ENCODE measurements at places on chromosomes 7 and 10. TPM values are rescaled to one million over a fixed set of nuclear protein-coding genes. Genes with fewer than 3 reads are reported as not detected.

- no peak for DNase-seq
Measured at GRCh38 chr10:121041906-121042305, 190.7 kb downstream of the WDR11 start.

DNA sequence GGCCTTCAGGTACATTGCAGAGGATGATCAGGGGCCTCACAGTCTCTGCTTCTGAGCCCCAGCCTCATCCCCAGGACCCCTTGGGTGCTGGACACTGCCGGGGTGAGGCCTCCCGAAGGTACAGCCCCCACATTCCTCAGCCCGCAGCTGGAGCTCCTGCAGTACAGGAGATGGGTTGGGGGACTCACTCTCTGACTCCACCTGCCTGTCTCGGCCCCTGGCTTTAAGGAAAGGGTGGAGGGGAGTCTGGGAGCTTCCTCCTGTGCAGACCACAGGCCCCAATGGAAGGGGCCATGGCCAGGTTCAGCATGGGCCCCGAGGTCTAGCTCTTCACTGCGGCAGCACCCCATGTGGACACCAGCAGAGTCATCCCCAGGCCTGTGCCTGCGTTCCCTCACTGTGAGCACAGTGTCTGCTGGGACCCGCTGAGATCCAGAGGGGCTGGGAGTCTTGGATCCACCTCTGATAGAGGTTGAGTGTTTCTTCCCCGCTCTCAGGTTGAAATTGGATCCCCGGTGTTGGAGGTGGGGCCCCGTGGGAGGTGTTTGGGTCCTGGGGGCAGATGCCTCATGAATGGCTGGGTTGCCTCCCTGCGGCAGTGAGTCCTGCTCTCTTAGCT, 99.9 kb downstream of the PRKAG2 start:
- DNase-seq = no peak

GRCh38 chr10:123140164-123140982, 4.6 kb downstream of the HMX3 start:
- DNase-seq = no peak

DNA sequence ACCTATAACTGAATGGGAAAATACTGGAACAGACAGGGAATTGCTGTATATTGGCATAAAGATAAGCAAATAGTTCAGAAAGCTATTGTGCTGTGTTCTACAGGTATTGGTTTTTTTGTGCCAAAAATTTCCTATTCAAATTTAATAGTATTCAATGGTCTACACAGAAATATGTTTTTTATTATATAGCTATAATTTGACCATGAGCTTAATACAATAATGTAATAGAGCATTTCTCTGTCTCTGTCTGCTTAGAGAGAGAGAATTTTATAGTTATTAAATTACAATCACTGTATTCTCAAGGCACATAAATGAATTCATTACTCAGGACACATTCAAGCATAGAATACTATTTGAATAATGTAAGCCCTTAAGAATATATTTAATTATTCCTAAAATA, 62.3 kb upstream of the FZD8 start:
- DNase-seq = no peak

DNA sequence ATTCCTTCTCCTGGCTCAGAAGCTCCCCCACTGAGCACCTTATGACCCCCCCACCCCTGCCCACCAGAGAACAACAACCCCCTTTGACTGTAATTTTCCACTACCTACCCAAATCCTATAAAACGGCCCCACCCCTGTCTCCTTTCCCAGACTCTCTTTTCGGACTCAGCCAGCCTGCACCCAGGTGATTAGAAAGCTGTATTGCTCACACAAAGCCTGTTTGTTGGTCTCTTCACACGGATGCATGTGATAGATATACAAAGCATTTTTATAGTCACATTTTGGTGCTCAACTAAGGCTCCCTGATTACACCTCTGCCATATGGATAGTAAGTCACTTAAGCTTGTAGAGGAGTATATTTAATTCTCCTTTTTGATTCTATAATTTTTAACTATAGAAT, 985.8 kb downstream of the REEP3 start:
- DNase-seq = no peak

DNA sequence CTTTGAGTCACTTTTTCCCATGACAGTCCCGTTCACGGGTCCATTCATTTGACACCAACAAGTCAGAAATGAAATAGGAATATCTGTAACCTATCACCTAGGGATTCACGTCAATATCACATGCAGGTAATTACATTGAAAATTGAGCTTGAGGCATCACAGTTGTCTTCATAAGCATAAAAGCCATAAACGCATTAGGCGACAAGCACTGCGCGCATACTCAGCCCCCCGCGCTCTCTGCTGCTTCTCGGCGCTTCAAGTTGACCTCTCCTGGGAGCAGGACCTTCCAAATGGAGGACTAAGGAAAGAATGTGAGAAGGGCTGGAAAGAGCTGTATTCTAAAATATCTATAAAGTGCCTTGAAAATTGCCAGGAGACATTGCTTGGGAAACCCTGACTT, 130.5 kb upstream of the TNS3 start:
- no peak for DNase-seq

DNA sequence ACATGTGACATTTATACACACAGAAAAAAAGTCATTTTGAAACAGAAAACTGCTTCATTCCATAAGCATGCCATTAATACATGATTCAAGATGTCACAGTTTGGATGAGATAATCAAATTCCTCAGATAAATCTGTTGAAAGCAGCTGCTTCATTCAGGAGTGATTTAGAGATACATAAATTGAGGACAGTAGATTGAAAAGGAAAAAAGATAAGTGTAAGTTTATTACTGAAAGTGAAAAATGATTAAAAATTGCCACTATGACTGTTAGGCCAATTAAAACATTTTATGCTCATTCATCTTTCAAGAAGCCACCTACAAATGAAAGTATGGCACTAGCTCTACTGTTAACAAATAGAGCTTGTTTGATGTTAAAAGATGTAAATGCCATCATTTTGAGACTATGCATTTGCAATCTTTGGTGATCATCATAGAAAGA, 136.9 kb upstream of the CDK6 start:
- no peak for DNase-seq

DNA sequence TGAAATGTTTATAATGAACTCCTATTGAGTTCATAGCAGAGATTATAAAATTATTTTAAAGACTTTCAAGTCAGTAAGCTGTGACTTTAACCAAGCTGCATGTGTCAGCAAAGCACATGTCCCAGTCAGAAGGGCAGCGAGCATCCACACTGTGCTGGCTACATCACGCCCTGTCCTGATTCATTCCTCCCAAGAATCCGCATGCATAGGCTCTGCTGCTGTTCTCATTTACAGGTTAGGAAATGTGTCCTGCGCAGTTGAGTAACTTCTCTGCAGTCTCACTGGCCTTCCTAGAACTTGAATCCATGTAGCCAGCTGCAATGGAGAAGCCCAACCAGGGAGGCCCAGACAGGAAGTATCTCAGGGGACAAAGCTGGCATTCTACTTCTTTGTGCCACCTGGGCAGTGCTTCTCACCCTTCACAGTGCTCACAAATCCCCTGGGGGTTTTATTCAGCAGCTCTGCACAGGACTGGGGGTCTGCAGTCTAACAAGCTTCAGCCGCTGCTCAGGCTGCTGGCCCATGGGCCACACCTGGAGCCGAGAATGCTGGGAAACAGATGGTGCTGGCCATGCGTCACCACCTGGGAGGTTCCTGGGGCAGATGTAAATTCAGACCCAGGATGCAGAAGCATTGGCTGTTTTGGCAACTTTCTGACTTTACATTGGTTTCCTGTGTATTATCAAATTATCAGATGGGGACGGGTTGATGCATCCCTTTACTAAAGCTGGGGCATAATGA, 192.8 kb upstream of the GDF10 start:
- DNase-seq = no peak

- DNase-seq = no peak
Measured at GRCh38 chr10:56867236-56867635, 506.2 kb upstream of the ZWINT start.

DNA sequence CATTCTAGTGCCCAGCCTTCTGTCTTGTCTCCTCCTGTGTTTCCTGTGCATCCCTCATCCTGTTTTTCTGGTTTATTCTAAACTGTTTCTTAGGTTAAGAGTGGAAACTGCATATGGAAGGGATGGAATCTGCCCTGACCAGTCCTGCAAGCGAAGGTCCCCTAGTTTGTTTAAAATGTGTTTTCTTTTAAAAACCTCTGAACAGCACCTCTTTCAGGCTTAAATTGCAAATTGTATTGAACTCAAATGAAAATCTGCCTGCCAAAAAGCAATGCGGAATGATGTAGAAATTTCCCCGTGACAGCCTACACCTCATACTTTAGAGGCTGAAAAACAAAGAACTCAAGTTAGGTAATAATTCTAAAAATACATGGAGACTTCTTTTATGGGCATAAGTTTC, 222.8 kb upstream of the IMMP2L start:
- DNase-seq = no peak

- no peak for DNase-seq
Measured at GRCh38 chr10:131777921-131778320, 122.9 kb upstream of the PPP2R2D start.

DNA sequence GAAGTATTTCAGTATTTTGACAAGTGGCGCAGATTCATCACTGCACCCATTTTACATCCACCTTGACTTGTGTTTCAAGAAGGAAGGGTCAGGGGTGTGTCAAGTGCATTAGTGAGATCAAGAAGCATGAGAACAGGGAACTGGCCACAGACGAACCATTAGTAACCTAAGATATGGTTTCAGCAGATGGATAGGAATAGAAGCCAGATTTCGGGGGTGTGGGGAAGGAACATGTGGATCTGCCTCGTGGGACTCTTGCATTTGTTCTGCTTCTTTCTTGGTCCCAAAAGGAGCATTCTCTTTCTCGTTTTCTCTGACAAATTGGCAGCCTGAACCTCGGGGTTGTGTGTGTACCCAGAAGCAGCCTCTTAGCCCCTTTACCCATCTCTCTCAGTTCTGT, 9.6 kb downstream of the DENND2A start:
- no peak for DNase-seq

- DNase-seq = no peak
Measured at GRCh38 chr7:27204851-27205322, 5.0 kb upstream of the HOXA13 start.

DNA sequence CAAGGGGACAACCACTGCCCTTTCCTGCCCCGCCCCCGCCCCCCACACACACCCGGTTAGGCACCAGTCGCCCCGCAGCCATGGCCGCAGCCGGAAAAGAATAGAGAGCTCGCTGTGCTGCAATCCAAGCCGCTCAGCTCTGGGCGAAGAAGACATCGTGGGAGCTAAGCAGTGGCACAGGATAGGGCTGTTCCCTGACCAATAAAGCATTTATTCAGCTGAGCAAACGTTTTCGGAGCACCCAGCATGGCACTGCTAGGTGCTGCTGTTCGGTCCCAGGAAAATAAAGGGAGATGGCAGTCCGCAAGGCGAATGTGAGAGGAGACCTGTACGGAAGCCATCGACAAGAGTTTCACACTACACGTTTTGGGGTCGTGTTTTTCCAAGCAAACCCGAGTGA, 18.3 kb downstream of the SKIDA1 start:
- no peak for DNase-seq

DNA sequence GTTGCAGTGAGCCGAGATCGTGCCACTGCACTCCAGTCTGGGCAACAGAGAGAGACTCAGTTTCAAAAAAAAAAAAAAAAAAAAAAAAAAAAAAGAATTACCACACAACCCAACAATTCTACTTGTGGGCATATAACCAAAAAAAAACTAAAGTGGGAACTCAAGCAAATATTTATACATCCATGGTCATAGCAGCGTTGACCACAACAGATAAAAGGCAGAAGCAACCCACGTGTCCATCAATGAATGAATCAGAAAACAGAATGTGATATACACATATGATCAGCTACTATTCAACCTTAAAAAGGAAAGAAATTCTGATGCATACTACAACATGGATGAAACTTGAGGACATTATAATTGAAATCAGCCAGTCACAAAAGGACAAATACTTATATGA, 179.3 kb upstream of the NEBL start:
- no peak for DNase-seq

GRCh38 chr7:986766-987751, 4.1 kb downstream of the CYP2W1 start:
- DNase-seq = no peak

DNA sequence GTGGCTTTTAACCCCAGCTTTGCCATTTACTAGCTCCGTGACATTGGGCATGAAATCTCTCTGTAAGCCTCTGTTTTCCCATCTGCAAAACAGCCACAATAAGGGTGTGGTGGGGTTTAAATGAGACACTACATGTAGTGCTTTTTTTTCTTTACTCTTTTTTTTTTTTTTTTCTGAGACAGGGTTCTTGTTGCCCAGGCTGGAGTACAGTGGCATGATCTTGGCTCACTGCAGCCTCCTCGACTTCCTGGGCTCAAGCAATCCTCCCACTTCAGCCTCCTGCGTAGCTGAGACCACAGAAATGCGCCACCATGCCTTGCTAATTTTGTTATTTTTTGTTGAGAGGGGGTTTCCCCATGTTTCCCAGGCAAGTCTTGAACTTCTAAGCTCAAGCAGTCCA, 8.3 kb upstream of the DENND10 start:
- no peak for DNase-seq

The GIMAP6 gene
- not detected for total RNA-seq

The PPP1R17 gene
- not detected for total RNA-seq

The PCLO gene
- total RNA-seq = 1,083 TPM

The OSBPL3 gene
- 13.3 TPM for total RNA-seq

The WDR91 gene
- 31.8 TPM for total RNA-seq

The HERPUD2 gene
- 32.1 TPM for total RNA-seq

The LRRC18 gene
- not detected for total RNA-seq

The DNAJC1 gene
- 33.2 TPM for total RNA-seq

All from SK-MEL-5 (cell line).